NCI-H524 treated with DMSO at 0.1 percent for 48 hours (cell line): ENCODE measurements at places on chromosomes 2 and 18.
A peak's percentile ranks its signal among the peaks of the same experiment; 100 is the strongest.

DNA sequence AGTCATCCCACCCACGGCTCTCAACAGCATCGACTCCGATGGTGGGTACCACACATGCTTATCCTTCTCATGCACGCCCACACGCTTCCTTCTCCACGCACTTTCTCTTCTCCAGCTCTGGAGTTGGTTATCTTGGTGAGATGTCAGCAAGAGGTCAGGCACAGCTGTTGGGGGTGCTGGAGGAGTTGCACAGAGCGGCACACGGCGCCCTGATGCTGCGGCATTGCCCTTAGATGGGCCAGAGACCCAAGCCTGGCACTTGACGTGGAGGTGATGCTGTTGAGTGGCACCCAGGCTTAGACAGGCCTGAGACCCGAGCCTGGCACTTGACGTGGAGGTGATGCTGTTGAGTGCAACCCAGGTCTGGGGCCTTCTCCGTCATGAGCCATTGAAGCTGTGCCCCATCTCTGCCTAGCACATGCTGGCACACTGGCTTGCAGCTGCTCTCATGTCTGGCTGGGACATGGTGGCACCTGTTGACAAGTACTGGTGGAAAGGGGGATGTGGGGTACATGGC is 83.2 kb downstream of the DGKD start:
- DNase-seq, result no peak

GRCh38 chr18:26074246-26074645 is 16.2 kb downstream of the SS18 start:
- DNase-seq, result no peak

DNA sequence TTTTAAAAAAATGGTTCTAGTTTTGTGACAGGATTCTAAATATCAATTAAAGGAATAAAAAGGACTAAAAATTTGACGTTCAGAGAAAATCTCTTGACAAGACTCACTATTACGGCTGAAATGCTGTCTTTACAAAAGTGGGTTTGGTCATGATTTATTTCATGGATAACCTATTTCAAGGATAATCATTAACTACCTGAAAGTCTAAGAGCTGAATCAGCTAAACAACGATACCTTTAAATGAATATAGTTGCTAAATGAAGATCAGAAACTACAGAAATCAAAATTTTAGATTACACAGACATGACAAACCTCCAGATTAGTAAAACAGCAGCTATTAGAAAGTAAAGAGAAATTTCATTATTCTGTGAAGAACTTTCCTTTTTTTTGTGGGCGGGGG is 35.7 kb downstream of the RTTN start:
- DNase-seq, result no peak

GRCh38 chr2:196242131-196242620 is 70.8 kb upstream of the STK17B start:
- no peak for DNase-seq

DNA sequence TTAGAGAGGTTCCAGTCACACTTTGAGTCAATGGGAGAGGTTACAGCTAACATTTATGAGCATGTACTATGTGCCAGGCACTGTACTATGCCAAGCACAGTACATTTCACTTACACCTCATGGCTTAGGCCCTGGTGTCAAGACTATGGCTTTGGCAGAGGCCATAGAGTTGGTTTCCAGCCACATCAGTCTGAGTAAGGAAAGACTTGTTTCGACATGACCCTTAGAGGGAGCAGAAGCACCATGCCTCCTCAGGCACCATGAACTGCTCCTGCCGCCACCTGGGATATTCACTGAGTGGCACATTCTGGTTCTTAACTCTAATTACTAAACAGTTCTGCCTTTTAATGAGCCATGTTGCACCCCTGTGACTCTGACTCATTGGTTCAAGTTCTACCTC is 12.7 kb downstream of the DGUOK start:
- no peak for DNase-seq

DNA sequence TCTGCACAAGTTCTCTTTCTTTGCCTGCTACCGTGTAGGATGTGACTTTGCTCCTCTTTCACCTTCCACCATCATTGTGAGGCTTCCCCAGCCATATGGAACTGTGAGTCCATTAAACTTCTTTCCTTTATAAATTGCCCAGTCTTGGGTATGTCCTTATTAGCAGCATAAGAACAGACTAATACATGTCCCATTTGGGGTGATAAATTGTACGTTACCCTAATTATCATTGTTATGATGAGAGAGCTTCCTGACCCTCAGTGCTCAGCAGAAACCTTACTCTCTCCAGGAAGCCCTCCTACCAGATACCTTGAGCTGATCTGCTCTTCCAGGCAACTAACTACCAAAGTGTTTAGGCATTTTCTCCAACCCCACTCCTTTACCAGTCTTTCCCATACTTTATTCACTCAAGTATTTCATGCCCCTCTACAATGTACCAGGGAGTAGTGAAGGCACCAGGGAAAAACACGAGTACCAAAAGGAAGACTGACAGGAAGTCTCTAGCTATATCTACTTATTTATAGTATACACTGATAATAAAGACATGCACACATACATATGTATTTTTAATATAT is 196.2 kb downstream of the MYCN start:
- DNase-seq, result no peak

DNA sequence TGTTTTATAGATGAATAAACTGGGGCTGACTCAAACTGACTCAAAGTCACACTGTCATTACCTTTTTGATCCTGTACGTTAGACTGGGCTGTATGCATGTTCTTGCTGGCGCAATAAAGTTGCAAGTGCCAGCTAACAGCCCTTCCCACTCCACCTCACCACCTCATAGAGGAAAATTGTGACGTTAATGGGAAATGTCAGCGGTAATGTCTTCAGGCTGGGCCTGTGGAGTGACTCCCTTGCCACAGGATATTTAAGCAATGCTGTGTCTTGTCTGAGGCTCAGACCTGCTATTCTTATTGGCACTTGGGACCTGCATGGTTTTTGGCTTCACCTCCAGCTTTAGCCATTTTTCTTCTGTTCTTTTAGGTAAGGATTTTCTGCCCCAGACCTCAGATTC is 25.2 kb upstream of the CASP10 start:
- no peak for DNase-seq

- no peak for DNase-seq
Observed at GRCh38 chr2:8611246-8611645, 70.6 kb upstream of the ID2 start.

DNA sequence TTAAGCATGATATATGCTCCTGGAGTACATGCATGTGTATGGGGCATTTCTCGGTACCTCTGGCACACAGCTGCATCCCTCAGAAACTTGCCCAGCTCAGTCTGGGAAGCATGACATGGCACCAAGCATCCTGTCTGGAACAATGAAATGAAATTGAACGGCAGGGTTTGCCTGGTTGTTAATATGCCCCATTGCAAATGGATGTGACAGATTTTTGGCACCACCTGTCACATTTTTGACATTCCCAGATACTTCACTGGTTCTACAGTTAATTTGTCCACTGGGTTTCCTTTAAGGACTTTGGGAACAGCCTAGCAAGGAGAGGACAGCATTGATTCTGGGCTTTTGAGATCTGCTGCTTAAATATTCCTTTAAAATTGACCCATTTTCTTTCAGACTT is 305.8 kb downstream of the TSN start:
- DNase-seq, result no peak

GRCh38 chr2:83827618-83828017 is 631.5 kb downstream of the SUCLG1 start:
- no peak for DNase-seq

- DNase-seq, result no peak
Observed at GRCh38 chr2:177588671-177589070, 196.1 kb downstream of the AGPS start.

DNA sequence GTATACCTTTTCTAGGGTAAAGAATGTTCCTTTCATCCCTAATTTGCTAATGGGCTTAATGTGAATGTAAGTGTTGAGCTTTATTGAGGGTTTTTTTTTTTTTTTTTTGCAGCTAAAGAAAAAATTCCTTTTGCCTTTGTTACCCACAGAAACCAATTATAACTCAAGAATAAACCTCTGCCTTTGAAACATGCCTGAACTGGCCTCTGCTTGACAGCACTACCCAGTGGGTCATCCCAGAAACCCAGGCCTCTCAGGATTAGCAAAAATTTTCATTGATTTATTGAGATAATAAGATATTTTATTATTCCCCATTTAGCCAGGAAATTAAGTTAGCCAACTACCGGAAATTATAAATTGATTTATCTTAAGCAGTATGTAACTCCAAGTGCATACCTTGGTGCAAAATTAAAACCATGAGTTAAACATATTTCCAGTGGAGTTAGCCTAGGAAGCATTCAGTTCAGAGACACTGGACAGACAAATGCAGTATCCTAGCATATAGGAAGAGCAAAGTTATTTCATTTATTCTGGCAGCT is 67.0 kb upstream of the RASGRP3 start:
- DNase-seq, result no peak

- no peak for DNase-seq
Observed at GRCh38 chr2:158509928-158510797, 53.4 kb downstream of the PKP4 start.

DNA sequence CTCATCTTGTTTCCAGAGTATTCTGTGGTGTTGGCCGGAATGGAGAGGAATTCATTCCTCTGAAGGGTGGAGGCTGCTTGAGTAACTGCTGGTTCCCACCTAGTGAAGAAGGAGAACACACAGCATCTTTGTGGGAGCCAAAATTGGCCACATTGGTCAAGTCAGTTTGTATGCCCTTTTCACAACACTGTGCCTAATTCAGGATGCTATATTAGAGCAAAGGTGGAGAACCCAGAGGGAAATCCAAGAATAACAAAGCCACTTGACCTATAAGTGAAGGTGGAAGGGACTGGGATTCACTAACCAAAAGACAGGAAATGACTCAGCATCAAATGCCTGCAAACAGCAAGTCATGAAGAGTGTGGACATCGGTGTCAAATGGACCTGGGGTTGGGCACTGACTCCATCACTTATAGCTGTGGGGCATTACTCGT is 27.3 kb upstream of the MLPH start:
- no peak for DNase-seq

- DNase-seq, result no peak
Observed at GRCh38 chr2:28291811-28292440, 100.7 kb upstream of the FOSL2 start.

GRCh38 chr2:161131804-161132203 is 28.4 kb upstream of the TANK start:
- DNase-seq, result no peak

GRCh38 chr18:78431606-78432005 is 548.0 kb upstream of the SALL3 start:
- DNase-seq, result no peak

- DNase-seq, result no peak
Observed at GRCh38 chr2:20174410-20174809, 50.5 kb downstream of the SDC1 start.

DNA sequence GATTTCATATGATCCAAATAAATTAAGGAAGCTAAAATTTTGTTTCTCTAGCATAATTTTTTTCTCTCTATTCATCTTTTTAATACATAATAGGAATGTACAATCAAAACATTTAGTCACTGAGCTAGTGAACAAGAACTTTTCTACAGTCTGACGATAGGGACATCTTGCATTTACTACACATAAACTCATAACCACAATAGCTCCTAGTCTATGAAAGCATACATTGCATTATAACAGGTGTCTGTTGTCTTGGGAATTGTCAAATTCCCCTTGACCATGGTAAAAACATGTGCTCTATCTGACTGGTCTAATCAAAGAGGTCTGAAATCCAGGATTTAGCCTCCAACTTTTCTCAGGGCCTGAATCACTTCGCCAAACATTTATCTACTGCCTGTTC is 144.8 kb downstream of the FAM124B start:
- no peak for DNase-seq

DNA sequence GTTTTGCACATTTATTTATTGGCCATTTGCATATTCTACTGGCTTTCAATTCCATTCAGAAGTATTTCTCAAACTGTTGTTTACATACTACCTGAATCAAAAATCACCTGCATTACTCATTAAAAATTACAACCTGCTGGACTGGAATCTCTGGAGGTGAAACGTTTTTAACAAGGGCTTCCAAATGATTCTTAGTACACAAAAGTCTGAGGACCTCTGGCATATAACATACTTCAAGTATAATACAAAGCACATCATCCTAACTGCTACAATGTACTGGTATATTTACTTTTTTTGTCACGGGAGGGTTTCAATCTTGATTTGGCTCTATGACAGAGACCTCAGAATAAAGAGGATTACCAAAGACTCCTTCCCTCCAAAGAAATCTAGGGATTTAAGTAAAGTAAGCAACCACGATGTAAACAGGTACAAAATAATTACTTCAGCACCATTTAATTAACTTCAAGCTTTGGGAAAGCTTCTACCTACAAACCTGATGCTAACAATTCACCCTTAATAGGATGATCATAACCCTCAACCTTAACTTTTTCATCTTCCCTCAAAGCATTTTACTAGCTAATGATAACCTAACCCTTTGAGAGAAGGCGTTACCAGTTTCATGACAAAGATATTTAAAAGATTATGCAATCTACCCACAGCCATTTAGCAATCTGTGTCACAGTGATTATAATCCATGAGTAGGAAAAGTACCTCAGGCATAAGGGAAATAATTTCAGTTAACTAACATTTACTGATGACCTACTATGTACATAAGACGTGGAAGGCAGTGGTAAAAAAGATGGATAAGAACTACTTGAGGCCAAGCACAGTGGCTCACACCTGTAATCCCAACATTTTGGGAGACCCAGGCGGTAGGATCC is 24.7 kb downstream of the ATAD2B start:
- DNase-seq, result no peak

GRCh38 chr2:41736105-41736567 is 311.7 kb upstream of the PKDCC start:
- peak; percentile 40 for DNase-seq

- DNase-seq, result no peak
Observed at GRCh38 chr2:67666386-67667053, 269.4 kb downstream of the ETAA1 start.

GRCh38 chr2:215895330-215895729 is 118.0 kb downstream of the MREG start:
- no peak for DNase-seq

- no peak for DNase-seq
Observed at GRCh38 chr2:161257123-161257952, 50.9 kb upstream of the PSMD14 start.

- no peak for DNase-seq
Observed at GRCh38 chr18:63142594-63143225, 176.9 kb downstream of the BCL2 start.

DNA sequence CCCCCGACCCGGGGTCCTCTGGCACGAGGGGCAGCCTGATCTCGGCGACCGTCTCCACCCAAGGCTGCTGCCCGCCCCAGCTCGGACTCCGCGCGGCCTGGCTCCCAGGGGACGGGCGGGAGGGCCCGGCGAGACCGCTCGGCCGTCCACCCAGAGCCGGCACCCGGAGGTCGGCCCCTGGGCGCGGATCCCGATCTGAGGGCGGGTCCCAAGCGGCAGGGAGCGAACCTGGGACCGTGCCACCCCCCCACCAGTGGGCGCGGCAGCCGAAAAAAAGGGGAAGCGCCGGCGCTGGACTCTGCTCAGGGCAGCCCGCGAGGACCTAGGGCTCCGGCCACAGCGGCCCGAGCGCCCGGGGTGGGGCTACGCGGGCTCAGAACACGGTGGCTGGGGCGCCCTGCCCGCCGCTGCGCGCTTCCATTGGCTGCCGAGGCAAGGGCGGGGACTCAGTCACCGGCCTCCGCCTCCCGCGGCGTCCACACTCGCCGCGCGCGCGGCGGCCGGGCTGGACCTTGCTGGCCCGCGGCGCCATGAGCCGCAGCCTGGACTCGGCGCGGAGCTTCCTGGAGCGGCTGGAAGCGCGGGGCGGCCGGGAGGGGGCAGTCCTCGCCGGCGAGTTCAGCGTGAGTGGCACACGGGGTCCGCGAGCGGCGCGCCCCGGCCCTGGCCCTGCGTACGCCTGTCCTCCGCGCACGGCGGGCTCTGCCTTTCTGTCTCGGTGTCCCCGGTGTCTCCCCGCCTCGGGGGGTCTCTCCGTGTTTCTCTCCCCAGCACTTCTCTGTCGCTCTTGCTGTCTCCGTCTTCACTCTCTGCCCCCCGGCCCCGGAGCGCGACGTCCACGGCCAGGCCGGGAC is at the start of gene PTPN18:
PTPN18 (plus strand) TSS at position 479 of the 854 bp plus-strand sequence; CDS start at position 531, 52 bp downstream.
- no peak for DNase-seq
